ENCODE measurements at places on chromosomes 5 and 9. TPM values are rescaled to one million over a fixed set of nuclear protein-coding genes. Genes with fewer than 3 reads are reported as not detected.

DNA sequence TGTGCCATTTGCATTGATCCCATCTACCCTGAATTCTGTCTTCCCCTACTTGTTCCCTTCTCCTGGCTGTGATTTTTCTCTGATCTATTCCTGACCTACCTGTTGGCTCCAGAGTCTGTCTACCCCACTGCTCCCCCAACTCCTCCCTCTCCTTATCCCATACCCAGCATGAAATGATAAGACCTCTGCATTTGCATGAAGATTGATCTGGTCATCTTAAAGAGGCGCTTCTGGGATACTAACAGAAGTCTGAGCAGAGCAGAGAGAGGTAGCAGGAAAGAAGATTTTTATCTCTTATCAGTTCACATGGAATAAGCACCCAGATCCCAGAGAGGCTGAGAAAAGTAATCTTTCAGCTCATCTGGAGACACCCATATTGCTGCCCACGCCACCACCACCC is 18.3 kb upstream of the GLIPR2 start:
- peaks cover 12% of the 10 kb centered on the region for H3K36me3 ChIP-seq
- no peaks in the 10 kb centered on the region for H3K4me1 ChIP-seq
- no peak for DNase-seq
- H3K27ac ChIP-seq, result no peak overlapping the region

The FRRS1L gene
- total RNA-seq, result not detected

The SLC27A4 gene
- total RNA-seq, result 65.2 TPM

The IL3 gene
- not detected for total RNA-seq

- H3K4me1 ChIP-seq, result no peaks in the 10 kb centered on the region
- no peaks in the 10 kb centered on the region for H3K27me3 ChIP-seq
- no peak for DNase-seq
- no peaks in the 10 kb centered on the region for H3K36me3 ChIP-seq
- no peak overlapping the region for H3K4me3 ChIP-seq
- no peak overlapping the region for H3K27ac ChIP-seq
Observed at GRCh38 chr5:13987843-13988464, 43.5 kb upstream of the DNAH5 start.
